Fibroblast of the aortic adventitia (primary cell): ENCODE measurements at places on chromosomes 5 and 9. TPM values are rescaled to one million over a fixed set of nuclear protein-coding genes. Genes with fewer than 3 reads are reported as not detected.

Gene HSPB3
- 0.63 TPM in 1 of 2 replicates, not detected in the other for total RNA-seq

Gene CARTPT
- not detected in 2 replicates for total RNA-seq

Gene NSG2
- total RNA-seq, result not detected in 2 replicates

Gene CD274
- total RNA-seq, result 0.33 and 1.1 TPM in 2 replicates

Gene KCNN2
- total RNA-seq, result not detected in 2 replicates

Gene PCDHA8
- total RNA-seq, result 0.09 and 0.25 TPM in 2 replicates

Gene BSPRY
- not detected in 2 replicates for total RNA-seq

Gene SLC25A2
- 0.72 TPM in 1 of 2 replicates, not detected in the other for total RNA-seq

Gene MGAT4B
- 106 and 141 TPM in 2 replicates for total RNA-seq

Gene LCP2
- not detected in 2 replicates for total RNA-seq

Gene NIPAL4
- under 0.01 TPM in 1 of 2 replicates, not detected in the other for total RNA-seq

Gene SHLD3
- total RNA-seq, result 3.9 and 5.3 TPM in 2 replicates

Gene FBP1
- total RNA-seq, result not detected in 2 replicates

Gene CTNNAL1
- 89.8 and 106 TPM in 2 replicates for total RNA-seq
